ENCODE measurements at places on chromosomes 1 and 21. TPM values are rescaled to one million over a fixed set of nuclear protein-coding genes. Genes with fewer than 3 reads are reported as not detected.

The COL16A1 gene
- 0.54 TPM for total RNA-seq

The LDLRAD1 gene
- total RNA-seq: not detected

The PTPN22 gene
- total RNA-seq: 3.7 TPM

The S100A16 gene
- total RNA-seq: 328 TPM

The SELP gene
- total RNA-seq: 0.47 TPM

The NOS1AP gene
- 0.66 TPM for total RNA-seq

The TFF2 gene
- not detected for total RNA-seq

The TEDDM1 gene
- not detected for total RNA-seq

The CELA2A gene
- total RNA-seq: 0.19 TPM

The CD5L gene
- total RNA-seq: not detected

The AMY1A gene
- total RNA-seq: not detected

The TEX38 gene
- not detected for total RNA-seq

The RPE65 gene
- total RNA-seq: not detected

The S100A3 gene
- total RNA-seq: 1.3 TPM

The C4BPA gene
- total RNA-seq: not detected

The SV2A gene
- total RNA-seq: 1.6 TPM

The GBP2 gene
- 29.8 TPM for total RNA-seq

The NPR1 gene
- total RNA-seq: 12.0 TPM

The IQGAP3 gene
- 8.9 TPM for total RNA-seq

The CHI3L1 gene
- total RNA-seq: not detected

The FCGR1A gene
- not detected for total RNA-seq

The MROH9 gene
- total RNA-seq: not detected

The AMPD1 gene
- not detected for total RNA-seq

The GBP4 gene
- total RNA-seq: 2.4 TPM

The KLF17 gene
- not detected for total RNA-seq

The TAF1A gene
- 6.2 TPM for total RNA-seq

The SLC44A5 gene
- total RNA-seq: 9.1 TPM

The PCP4L1 gene
- not detected for total RNA-seq

The SPRR2D gene
- total RNA-seq: not detected

The QSOX1 gene
- 222 TPM for total RNA-seq

The KCNE2 gene
- not detected for total RNA-seq

The LRRC8B gene
- total RNA-seq: 10.0 TPM

The PBX1 gene
- 6.5 TPM for total RNA-seq

The NR5A2 gene
- total RNA-seq: 35.0 TPM

The SNRNP40 gene
- total RNA-seq: 182 TPM

The TNNT2 gene
- total RNA-seq: not detected

The C1orf185 gene
- total RNA-seq: not detected

The LCE3D gene
- total RNA-seq: not detected

The CXADR gene
- 14.7 TPM for total RNA-seq

The TMEM269 gene
- not detected for total RNA-seq

The SYT14 gene
- 0.09 TPM for total RNA-seq

The LEMD1 gene
- total RNA-seq: not detected

The RIMS3 gene
- total RNA-seq: 0.09 TPM

The SFT2D2 gene
- total RNA-seq: 34.6 TPM

The KRTAP12-4 gene
- not detected for total RNA-seq

The CASP9 gene
- total RNA-seq: 4.4 TPM

The DUSP12 gene
- 35.1 TPM for total RNA-seq

The CYYR1 gene
- 5.1 TPM for total RNA-seq

The DYNLT4 gene
- 0.09 TPM for total RNA-seq

The GJA8 gene
- not detected for total RNA-seq

The IL20 gene
- total RNA-seq: not detected

The RO60 gene
- 108 TPM for total RNA-seq

The DHRS3 gene
- 34.1 TPM for total RNA-seq

The TFAP2E gene
- total RNA-seq: not detected

The DNAI4 gene
- 2.9 TPM for total RNA-seq

The NFIA gene
- total RNA-seq: 7.0 TPM

The ZCCHC17 gene
- total RNA-seq: 48.2 TPM

Data from endothelial cell of coronary artery (primary cell).